ENCODE measurements at places on chromosomes 2 and 18.

DNA sequence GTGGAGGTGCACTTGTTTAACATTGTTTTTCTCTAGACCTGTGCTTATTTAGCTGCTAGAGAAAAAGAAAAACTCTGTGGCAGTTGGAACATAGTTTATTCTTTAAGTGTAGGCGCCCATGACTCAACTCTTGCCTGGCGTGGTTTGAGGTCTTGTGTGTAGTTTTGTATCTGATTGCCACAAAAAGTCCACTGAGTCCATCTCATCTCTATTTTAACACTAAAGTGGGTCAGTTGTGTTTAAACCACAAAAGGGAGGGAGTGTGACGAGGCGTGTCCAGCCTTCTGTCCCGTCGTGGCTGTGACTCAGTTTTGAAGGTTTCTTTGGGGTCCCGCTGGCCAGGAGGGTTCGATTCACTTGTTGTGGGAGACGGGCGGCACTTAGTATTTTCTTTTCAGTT, 15.3 kb upstream of the UGT1A9 start:
- DNase-seq, result no peak

DNA sequence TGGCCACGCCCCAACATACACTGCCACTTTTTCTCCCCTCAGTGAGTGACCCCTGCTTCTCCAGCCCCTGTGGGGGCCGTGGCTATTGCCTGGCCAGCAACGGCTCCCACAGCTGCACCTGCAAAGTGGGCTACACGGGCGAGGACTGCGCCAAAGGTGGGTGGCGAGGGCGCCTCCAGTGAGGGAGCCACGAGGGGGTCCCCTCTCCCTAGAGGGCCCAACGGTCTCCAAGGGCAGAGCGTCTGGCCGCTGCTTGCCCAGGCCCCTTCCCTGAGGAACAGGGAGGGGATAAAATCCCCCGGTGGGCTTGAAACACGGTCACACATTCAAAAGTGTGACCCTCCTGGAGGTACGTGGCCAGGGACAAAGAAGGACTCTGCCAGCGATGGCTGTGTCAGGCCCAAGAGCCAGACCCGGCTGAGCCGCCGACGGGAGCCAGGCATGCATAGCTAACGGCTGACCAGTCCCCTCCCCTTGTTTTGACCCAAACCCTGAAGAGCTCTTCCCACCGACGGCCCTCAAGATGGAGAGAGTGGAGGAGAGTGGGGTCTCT, 37.2 kb downstream of the MTERF4 start:
- no peak for DNase-seq

DNA sequence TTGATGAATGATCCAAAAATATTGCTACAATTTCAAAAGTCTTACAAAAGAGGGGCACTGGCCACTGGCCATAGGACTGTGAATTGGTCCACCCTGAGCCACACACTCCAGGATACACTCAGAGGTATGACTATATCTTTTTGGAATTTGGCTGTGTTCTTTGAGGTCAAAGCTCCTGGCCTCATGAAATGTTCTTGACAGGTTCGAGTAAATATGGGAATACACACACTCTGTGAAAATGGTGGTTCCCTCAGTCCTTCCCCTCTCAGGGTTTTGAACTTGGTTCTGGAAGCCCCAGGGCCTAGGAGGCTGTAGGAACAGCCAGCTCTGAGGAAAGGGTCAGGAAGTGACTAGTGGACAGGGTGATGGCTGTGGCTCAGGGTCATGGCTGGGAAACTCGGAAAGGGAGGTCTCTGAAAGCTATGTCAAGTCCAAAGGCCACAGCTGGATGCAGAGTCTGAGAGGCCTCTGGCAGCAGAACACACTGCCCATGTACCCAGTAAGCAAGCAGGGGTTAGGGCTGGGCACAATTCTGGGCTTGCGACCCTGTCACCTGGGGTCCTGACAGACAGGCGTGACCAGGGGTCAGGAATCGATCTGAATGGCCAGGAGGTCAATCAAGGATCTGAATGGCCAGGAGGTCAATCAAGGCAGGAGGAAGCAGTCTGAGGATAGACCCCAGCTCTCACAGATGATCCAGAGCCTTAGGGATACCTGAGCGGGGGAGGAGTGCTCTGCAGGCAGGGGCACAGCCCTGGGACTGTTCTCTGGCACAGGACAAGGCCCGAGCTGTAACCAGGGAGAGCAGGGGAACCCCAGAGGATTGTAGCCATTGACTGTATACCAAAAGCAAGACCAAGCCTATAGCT, 223.4 kb upstream of the SMAD2 start:
- no peak for DNase-seq

- peak; percentile 32 for DNase-seq
Measured at GRCh38 chr2:230849633-230850357, 14.9 kb upstream of the ITM2C start.

GRCh38 chr2:158412206-158412605, 44.3 kb downstream of the CCDC148 start:
- DNase-seq, result no peak

DNA sequence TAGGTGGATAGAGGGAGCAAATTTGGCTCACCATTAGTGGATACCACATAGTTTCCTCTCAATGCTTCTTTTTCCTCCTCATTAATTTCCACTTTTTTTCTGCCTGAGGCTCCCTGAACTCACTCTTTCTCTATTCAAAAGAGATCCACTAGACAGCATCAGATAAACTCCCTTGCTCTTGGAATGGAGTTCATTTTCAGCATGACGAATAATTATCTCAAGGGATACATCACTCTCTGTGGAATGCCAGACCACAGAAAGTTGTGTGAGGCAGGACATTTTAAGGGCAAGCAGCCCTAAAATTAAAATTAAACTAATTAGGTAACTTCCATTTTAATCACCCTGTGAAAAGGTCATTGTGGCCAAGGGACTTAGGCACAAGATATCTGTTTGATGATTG, 1920.1 kb upstream of the CELF4 start:
- DNase-seq, result no peak

DNA sequence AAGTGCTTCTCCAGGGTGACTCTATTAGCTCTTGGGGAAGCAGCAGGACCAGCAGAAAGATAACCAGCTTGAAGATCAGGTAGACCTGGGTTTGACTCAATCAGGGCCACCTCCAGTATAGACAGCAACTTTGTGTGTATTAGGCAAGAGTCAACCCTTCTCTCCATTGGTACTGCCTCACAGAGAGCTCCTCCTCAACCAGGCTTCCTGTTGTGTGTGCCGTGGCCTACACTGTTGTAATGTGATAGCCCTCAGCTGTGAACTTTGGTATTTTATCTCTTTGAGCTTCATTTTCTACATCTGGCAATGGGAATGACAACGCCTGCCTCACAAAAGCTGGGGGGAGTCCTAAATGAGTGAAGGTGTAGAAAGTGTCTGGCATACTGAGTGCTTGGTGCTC, 17.0 kb upstream of the MAP3K20 start:
- DNase-seq, result no peak

DNA sequence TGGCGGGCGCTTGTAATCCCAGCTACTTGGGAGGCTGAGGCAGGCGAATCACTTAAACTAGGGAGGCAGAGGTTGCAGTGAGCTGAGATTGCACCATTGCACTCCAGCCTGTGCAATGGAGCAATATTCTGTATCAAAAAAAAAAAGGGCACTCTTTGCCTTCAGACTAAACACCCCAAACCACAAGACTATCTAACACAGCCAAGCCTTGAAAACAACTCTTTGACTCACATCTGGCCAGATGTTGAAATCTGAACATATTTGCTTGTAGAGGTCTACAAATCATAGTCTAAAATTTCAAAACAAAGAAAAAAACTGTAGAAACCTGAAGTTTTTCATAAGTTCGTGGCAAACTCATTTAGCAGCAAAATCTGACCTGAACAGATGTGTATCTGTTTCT, 94.9 kb downstream of the FAM161A start:
- DNase-seq, result no peak

DNA sequence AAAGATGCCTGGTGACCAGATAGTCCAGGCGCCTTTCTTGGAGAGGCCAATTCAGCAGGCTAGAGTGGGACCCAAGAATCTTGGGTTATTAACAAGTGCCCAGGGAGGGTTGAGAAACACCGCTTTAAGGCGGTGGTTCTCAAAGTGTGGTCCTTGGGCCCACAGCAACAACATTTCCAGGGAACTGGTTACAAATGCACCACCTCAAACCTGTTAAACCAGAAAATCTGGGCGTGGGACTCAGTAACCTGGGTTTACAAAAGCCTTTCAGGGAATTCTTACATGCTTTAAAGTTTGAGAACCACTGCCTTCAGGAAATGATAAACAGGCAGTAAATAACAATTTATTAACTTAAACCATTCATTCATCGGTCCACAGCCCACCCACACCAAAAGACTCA, 92.5 kb downstream of the SP3 start:
- DNase-seq, result no peak

GRCh38 chr2:137842430-137842829, 121.8 kb upstream of the HNMT start:
- DNase-seq, result no peak

DNA sequence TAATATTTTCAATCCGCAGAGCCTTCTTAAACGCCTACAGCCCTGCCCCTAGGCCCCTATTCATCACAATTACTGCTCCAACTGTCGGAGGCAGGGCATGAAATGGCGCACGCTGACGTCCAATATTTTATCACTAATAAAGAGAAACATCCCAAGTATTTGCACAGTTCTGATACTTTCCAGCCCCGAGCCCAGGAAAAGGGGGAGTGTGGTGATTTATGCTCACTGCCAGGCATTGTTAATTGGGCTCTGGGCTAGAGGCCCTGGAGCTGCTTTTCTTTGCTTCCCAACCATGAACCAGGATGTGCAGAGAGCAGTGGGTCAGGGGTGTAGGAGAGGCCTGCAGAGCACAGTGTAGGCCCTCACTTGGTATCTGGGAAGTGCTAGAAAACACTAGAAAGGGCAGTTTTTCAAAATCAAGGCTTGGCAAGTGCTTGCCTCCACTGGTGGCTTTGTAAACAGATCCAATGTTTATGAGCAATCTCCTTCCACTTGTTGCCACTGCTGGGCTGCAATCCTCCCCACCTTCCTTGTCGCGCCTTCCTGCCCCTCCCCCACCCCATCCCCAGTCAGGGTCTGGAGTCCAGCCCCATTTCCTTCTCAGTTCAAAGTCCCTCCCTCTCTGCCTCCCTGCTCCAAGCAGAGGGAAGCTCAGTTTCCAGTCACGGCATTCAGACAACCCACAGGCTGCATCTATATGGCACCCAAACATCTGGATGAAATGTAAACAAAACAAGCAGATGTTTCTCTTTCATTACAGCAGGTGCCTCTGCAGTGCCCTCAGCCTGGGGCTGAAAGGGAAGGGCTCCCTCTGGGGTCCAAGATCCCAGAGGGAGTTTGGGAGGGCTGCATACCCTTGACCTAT, 83.9 kb upstream of the PKDCC start:
- DNase-seq, result no peak

GRCh38 chr18:6994771-6995430, 122.7 kb downstream of the LAMA1 start:
- no peak for DNase-seq

DNA sequence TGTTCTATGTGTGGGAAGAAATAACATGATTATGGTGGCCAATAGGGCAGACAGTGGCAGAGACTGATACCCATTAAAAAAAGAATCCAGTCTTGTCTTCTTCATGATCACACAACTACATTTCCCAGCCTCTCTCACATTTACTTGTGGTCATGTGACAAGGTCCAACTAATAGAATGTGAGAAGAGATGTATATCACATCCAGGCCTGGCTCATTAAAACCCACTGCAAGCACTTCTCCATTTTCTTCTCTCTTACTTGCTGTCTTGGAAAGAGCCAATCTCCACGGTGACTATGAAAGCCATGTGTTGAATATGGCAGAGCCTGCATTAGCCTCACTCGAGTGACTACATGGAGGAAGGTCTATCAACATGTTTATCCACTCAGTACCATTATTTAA, 306.2 kb upstream of the ZEB2 start:
- no peak for DNase-seq

- DNase-seq, result no peak
Measured at GRCh38 chr18:42544901-42545300, 570.6 kb downstream of the RIT2 start.

- DNase-seq, result no peak
Measured at GRCh38 chr2:16687955-16688354, 22.3 kb upstream of the CYRIA start.

DNA sequence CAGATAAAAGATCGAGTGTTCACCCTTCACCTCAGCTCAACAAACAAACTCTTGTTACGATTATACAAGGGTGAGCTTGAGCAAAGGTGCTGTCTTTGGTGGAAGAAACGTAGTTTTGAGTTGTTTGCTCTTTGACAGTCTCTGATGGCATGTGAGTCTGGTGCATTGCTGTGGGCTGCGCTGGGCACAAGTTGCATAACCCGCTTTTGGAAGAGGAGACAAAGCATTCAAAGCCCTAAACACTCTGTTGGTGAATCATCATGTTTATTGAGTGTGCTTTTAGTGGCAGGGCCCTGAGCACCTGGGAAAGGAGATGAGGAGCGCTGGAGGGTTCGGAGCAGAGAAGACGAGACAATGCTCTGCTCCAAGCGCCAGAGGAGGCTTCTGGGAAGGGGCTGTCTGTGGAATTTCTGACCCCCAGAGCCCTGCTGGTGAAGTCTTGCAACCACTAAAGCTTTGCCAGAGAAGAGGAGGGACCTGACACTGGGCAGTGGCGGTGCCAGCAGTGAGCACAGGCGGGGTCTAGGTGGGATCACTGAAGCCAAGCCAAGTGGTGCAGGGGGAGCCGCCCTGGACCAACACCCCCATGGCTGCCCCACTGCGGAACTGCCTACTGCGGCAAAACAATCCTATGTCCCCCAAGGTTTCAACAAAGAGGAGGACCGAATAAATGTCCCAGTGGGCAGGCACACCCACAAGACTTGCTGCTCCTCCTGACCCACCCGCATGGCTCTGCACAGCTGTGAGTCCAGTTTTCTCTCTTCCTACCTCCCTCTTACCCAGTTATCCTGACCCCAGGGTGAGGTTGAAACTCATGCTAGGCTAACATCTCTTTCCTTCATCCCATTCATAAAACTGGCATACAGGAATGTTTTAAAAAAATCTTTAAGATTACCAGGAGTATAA, 64.0 kb downstream of the TNFRSF11A start:
- DNase-seq, result no peak

- no peak for DNase-seq
Measured at GRCh38 chr2:240326246-240326645, 109.2 kb upstream of the GPC1 start.

GRCh38 chr2:112927745-112928144, 16.8 kb downstream of the IL37 start:
- no peak for DNase-seq

GRCh38 chr2:133518700-133519344, 49.4 kb downstream of the NCKAP5 start:
- no peak for DNase-seq

DNA sequence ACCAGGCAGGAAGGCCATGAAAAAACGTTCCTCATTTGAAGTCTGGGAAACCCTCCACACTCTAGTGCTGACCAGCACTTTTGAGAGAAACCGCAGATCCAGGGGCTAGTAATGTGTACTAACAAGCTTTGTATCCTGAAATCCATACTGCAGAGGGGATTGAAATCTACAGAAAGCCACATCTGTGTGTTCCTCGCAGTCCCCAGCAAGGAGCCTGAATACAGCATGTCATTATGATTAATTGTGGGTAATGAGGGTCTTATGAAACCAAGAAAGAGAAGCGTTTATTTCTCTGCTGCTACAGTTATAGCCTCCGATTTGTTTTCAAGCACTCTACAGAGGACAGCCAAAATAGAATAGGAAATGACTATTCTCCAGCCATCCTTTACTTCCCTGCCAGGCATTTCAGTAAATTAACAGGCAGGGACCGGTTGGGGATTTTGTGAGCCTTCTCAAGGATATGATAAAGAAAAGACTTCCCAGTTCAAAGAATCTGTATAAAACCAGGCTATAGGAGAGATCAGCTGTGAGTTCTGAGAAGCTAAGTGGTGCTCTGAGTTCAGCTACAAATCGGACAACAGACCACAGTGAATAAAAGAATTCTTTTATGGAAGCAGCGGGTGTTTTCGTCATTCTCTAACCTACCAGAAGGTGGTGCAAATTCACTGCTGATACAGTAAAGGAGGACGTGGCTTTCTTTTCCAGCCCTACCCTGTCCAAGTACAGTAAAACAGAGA, 133.4 kb downstream of the INSIG2 start:
- DNase-seq, result no peak

Data from activated CD8-positive, alpha-beta memory T cell treated with anti-CD3 and anti-CD28 coated beads for 4 hours (primary cell).